ENCODE measurements at places on chromosomes 11 and 22.
A peak's percentile ranks its signal among the peaks of the same experiment; 100 is the strongest.

DNA sequence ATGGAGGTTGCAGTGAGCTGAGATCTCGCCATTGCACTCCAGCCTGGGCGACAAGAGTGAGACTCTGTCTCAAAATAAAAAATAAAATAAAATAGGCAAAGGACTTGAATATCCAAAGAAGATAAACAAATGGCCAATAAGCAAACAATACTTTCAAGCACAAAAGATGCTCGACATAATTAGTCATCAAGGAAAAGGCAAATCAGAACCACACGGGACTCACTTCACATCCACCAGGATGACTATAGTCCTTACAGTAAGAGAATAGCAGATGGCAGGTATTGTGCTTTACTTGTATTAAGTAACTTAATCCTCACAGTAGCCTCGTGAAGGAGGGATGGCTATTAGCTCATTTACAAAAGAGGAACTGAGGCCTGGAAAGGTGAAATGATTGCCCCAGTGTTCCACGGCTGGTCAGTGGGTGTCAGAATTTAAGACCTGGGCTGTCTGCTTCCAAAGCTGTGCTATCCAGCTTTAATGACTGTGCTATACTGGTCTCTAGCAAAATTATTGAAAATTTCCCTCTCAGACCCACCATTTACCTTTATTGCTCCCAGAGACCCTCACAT lies 40.2 kb upstream of the RBFOX2 start:
- DNase-seq, result no peak

GRCh38 chr11:17601256-17601671 lies 54.2 kb downstream of the OTOG start:
- DNase-seq, result peak; percentile 77

- DNase-seq, result no peak
These were observed 12.8 kb downstream of the CPSF7 start for GRCh38 chr11:61416941-61417340.

GRCh38 chr22:23574371-23574811 lies 5.7 kb downstream of the IGLL1 start:
- DNase-seq, result no peak

- no peak for DNase-seq
These were observed 234.5 kb downstream of the NXPE2 start for GRCh38 chr11:114912826-114913225.

DNA sequence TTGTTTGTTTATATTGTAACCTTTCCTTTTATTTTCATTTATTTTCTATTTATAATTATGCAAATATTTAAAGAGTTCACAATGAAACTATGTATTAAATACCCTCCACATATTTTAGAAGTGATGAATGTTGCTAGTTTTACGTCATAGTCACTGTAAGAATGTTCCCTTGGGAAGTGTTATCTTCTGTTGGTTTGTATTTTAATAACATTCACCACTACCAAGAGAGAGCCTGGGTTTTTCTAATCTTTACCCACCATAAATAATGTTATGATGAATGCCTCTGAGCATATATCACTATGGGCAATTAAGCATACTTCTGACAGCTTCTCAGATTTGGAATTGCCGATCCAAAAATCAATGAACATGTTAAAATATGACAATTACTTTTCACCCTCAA lies 80.7 kb downstream of the GGT1 start:
- DNase-seq, result no peak

GRCh38 chr22:49155039-49155769 lies 672.5 kb downstream of the BRD1 start:
- no peak for DNase-seq

GRCh38 chr11:7640816-7641215 lies 32.5 kb downstream of the CYB5R2 start:
- DNase-seq, result no peak

- DNase-seq, result no peak
These were observed 77.6 kb upstream of the ANO3 start for GRCh38 chr11:26254378-26254777.

DNA sequence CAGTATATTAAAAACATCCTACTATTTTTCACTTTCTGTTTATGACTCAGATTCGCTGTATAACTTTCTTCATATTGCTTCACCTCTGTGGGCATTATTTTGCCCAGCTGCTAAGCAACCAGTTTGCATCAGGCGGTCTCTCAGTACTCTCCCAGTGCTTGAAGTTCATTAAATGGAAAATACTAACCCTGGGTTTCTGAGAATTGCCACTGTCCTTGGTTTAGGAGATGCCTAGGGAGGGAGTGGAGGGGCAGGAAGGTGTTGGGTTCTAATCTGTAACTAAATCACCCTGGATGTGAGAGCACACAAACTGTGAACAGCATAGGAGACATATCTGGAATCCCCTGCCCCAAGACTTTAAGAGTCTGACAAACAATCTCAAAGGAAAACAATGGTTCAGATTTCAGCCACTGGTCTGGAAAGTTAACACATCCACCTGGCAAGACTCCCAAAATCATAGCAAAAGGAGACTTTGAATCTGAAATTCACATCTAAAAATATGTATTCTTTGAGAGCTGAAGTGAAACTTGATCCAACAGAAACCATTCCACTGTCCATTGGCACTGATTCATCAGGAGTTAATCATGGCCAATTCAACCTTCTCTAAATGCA lies 540.0 kb downstream of the SOX6 start:
- peak; percentile 86 for DNase-seq

GRCh38 chr11:62856333-62856895 lies 17.0 kb upstream of the WDR74 start:
- DNase-seq, result no peak

DNA sequence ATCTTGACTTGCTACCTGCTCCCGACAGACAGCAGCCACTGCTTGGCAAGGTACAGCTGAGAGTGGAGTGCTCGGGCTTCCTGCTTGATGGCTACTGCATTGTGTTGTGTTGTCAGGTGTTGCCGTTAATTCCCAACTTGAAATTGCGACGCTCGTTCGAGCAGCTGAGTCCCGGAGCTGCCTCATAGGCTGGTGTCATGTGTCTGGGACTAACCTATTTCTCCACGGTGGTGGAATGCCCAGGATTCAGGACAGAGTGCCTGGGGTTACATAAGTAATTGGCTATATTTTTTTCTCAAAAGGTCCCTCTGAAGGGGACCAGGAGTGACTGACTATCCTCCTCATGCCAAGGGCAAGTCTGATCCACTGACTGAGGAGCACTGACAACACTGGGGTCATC lies 18.5 kb downstream of the COMMD9 start:
- DNase-seq, result no peak

- no peak for DNase-seq
These were observed 49.3 kb downstream of the CHRDL2 start for GRCh38 chr11:74681686-74682651.

DNA sequence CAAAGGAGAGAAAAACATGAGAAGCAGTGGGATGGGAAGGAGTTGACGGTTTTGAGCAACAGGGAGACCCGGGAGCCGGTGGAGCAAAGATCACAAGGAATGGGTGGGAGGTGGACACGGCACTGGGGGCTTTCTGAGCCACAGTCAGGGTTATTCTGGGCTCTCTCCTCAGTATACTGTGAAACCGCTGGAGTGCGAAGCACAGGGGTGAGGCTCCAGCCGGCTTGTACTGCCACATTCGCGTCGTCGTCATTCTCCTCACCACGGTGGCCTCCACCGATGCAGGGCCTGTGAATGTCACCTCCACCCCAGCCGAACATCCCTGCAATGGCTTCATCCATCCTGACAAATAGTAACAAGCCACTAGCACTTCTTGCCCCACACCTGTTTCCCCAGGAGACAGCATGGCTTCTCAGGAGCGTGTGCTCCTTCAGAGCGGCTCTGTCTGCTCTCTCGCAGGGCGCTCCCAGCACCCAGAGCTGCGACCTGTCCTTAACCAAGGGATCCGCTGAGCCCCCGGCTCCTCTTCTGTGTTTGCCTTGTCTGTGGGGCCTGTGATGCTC lies 1165.3 kb downstream of the TBC1D22A start:
- DNase-seq, result no peak

DNA sequence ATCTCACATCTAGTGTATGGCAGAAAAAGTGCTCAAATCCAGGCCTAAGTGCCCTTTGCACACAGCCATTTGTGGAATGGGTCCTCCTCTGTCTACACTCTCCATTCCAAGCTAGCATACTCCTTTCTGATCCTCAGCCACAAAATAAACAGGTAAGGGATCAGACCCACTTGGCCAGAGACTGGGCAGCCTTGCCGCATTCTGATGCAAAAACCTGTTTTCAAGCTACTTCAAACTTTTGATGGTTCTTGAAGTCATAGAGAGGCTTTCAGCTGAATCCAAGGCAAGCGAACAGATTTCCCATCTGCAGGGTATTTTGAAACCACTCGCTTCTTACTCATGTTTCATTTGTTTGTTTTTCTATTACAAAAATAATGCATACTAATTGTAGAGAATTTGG lies 136.6 kb upstream of the NAV2 start:
- DNase-seq, result no peak

DNA sequence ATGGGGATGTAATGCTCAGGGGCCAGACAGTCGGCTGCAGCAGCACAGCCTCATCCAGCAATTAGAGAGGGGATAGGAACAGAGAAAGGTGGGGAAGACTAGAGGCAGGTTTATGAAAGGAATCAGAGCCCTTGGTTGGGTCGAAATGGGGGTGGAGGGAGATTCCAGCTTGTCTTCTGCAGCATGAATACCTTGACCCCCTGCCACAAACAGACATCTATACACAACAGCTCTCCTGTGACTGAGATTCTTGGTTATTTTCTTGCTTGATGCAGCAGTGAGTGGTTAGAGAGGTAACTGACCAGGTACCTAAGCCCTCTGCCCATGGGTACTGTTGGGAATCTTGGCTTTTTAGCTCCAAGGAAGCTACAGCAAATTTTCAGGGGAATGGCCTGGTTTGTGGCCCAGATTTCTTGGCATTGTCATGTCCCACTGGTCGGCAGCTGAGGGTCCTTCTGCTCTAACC lies at the start of gene TRIM49D1:
TRIM49D1 (minus strand) TSS at position 51 of the 466 bp plus-strand sequence. CDS start 4,535 bp downstream, outside the sequence.
- DNase-seq, result peak; percentile 91

GRCh38 chr11:121451178-121451985 lies 732 bp upstream of the SORL1 start:
- no peak for DNase-seq

DNA sequence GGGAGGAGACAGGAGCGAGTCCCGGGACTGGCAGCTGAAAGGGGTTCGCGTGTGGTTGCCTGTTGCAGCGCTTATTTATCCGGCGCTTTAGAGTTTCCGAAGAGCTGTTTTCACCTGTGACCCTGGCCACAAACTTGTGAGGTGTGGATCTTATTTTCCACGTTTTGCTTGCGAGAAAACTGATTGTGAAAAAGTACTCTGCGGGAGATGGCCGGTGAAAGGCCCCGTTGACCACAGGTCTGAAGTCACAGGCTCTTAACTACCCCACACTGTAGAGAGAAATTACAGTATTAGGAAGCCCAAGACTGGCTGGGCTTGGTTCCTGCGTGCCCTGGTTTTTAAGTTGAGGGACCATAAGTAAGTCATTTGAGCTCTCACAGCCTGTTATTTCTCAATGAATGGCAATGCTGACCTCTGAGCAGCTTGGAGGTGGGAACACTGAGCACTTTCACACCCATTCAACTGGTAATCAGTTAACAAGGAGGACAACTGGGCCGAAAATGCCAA lies 379 bp upstream of the RAB38 start:
- no peak for DNase-seq

DNA sequence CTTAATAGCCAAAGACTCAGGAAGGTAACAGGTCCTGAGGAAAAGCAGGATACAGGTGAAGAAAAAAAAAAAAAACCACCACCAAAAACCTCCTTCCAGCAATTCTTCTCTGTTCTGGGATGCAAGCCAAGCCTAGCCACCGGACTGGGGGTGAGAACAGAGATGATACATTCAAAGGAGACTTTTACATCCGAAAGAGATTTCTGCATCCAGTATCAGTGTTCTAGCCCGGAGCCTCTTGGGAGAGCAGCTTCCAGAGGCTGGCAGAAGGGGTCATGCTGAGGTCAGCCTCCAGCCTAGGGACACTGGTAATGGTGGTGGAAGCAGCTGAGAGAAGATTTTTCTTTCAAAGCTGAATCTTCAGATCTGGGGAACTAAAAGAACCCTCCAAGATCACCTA lies 76.2 kb downstream of the KCNC1 start:
- no peak for DNase-seq

DNA sequence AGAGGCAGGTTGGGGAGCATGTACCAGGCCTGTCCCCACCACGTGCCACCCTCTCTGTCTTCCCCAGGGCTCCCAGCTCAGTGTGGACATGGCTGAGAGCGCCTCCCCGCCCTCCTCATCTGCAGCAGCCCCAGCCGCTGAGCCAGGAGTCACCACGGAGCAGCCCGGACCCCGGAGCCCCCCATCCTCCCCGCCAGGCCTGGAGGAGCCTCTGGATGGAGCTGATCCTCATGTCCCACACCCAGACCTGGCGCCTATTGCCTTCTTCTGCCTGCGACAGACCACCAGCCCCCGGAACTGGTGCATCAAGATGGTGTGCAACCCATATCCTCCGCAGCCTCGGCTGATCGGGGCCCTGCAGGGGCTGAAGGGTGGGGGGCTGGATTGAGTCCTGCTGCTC lies at the start of gene CACNA1I:
CACNA1I (plus strand) TSS at position 89 of the 400 bp plus-strand sequence; CDS start at position 89, 0 bp downstream.
- no peak for DNase-seq

GRCh38 chr22:19942157-19943081 lies 801 bp upstream of the TXNRD2 start:
- DNase-seq, result no peak

- no peak for DNase-seq
These were observed 941.3 kb downstream of the NTM start for GRCh38 chr11:132311703-132312102.

DNA sequence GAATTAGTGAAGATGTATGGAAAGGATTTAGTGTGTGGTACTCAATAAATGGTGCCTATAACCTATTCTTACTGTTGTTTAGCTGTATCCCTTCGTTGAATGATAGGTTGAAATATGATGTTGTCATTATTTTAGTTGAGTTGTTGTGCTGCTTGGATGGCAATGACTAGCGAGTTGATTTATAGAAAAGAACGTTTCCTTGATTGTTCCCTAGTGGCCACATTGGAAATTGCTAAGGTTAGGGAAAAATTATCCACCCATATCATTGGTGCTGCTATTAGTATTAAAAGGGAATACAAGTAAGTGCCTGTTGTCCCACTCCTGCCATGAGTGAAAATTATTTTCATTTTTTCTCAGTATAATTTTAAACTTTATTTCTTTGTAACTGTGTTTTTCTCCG lies 14.5 kb downstream of the EMSY start:
- DNase-seq, result no peak

GRCh38 chr11:75714211-75714610 lies 3.4 kb upstream of the MOGAT2 start:
- no peak for DNase-seq

- no peak for DNase-seq
These were observed 2.1 kb downstream of the KIF18A start for GRCh38 chr11:28105869-28106268.

GRCh38 chr11:48006301-48006992 lies 26.1 kb downstream of the PTPRJ start:
- no peak for DNase-seq

GRCh38 chr22:29758068-29758622 lies 8.7 kb downstream of the ZMAT5 start:
- no peak for DNase-seq

DNA sequence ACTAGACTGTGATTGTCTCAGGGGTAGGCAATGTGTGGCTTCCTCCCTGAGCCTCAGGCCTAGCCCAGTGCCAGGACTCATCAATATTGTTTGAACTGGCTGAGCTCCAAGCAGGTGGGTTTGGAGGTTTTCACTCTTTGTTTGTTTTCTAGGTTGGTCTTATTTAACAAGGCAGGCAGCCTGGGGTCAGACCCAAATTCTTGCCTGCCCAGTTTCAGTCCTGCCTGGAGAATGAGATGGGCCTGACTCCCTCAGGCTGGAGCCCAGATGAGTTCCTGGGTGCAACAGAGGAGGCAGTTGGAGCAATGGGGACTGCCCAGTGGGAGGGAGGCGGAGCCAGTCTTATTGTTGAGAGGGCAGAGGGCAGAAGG lies 28.3 kb upstream of the TP53I11 start:
- DNase-seq, result no peak
